ENCODE measurements at places on chromosomes 4 and X.

DNA sequence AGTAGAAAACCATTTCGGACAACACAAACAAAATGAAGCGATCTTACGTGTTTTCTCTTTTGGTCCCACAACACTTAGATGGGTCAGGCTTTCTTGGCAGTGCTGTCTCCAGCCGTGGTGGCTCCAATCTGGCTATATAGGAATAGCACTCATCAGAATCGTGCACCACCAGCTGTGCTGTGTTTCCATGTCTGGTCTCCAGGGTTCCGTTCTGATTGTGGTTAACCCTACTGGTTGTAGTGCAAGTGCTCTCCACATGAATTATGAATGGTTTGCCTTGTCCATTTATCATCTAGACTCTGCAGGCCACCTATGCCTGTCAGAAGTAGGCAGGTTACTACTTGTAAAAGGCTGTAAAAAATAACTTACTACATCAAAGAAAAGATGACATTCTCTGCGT lies 536.3 kb downstream of the IQCM start:
- no peak for DNase-seq

GRCh38 chrX:111521169-111521568 lies 9.7 kb downstream of the SERTM2 start:
- no peak for DNase-seq

GRCh38 chrX:11137543-11138139 lies 26.5 kb downstream of the HCCS start:
- DNase-seq: no peak

- DNase-seq: no peak
These were observed 239.5 kb upstream of the GPC4 start for GRCh38 chrX:133654811-133655210.

GRCh38 chr4:5823542-5824211 lies 69.2 kb downstream of the CRMP1 start:
- no peak for DNase-seq

GRCh38 chr4:55733932-55734331 lies 85.7 kb upstream of the EXOC1L start:
- no peak for DNase-seq

- DNase-seq: no peak
These were observed 69.7 kb upstream of the PPP3CA start for GRCh38 chr4:101417046-101417445.

- DNase-seq: no peak
These were observed 62.5 kb upstream of the IRF2 start for GRCh38 chr4:184536881-184537248.

DNA sequence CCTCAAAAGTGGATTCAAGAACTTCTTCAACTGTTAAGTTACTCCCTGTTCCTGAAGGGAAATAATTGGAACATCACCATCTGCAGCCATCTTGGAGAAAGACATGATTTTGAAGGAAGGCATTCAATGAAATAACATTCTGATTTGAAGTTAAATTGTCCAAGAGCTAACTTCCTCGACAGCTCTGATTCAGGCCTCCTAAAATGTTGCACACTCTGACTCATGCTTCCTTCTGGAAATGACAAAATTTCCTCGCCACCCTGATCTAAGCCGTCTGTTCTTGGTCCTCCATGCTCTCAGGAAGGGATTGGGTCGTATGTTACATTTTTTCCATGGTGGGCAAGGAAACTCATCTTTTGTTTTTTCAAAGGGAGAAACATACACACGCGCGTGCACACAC lies 496.9 kb upstream of the DIPK2B start:
- DNase-seq: no peak

GRCh38 chr4:5770051-5770450 lies 59.0 kb downstream of the EVC start:
- no peak for DNase-seq

GRCh38 chrX:30612250-30612655 lies 34.7 kb upstream of the TASL start:
- DNase-seq: no peak

- DNase-seq: no peak
These were observed 21.9 kb downstream of the GPRIN3 start for GRCh38 chr4:89285745-89286144.

- peak; percentile 27 for DNase-seq
These were observed 98.3 kb upstream of the MAOA start for GRCh38 chrX:43557792-43558191.
